ENCODE measurements at places on chromosomes 13 and 19.

DNA sequence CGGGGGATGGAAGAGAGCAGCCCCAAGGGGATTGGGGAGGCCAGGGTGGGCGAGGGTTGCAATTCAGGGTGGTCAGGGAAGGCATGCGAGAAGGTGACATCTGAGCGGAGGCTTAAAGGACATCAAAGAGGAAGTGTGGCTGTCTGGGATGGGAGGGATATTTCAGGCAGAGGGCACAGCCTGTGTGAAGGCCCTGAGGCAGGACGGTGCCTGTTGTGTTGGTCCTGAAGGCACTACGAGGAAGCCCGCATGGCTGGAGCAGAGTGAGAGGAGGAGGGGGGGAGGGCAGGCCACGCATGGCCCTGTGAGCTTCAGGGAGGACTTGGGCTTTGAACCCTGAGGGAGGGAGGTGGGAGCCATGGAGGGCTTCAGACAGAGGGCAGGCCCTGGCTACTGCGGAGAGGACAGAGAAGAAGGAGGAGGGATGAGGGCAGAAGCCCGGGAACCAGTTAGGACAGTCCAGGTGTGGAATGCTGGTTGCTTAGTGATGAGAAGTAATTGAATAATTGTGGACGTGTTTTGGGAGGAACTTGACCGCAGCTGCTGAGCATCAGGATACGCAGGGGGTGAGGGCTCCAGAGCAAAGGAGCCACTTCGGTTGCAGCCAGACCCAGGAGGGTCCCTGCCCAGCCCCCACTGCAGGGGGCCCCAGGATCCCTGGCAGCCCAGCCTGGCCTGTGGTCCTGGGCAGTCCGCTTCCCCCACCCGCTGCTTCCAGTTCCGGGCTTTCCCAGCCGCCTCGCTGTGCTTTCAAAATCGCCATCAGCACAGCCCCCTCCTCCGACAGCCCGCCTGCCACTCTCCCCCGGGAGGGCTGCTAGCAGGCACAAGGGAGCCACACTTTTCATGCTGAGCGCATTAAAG lies 6.2 kb downstream of the TLE6 start:
- no peak for DNase-seq

- no peak for DNase-seq
These were observed 141.7 kb downstream of the URI1 start for GRCh38 chr19:30083701-30084156.

DNA sequence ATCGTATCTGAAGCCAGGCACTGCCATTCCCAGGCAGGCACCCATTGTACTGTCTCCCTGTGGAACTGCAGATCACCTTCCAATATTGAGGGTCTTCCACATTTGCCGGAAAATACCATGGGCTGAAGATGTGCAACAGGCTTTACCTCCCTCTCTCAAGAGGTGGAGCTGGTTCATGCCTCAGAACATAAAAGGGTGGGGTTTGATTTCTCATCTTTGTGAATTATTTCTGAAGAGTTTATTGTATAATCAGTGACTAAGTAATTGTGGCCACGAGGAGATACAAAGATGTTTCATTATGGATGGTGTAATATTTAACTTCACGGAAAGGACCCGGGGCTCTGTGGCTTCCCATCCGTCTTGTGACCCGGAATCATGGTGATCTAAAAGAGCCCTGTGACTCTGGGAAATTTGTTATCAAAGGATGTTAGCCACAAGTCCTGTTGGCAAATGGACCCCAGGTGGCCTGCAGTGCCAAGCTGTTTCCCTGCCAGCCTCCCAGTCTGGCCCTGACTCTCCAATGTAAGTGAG lies 230.5 kb downstream of the LACC1 start:
- no peak for DNase-seq

GRCh38 chr13:47798906-47799305 lies 202.2 kb downstream of the SUCLA2 start:
- DNase-seq: peak; percentile 9

- no peak for DNase-seq
These were observed 27.4 kb upstream of the TINCR start for GRCh38 chr19:5595129-5595528.

- no peak for DNase-seq
These were observed 483.0 kb downstream of the DCT start for GRCh38 chr13:93996481-93996880.

DNA sequence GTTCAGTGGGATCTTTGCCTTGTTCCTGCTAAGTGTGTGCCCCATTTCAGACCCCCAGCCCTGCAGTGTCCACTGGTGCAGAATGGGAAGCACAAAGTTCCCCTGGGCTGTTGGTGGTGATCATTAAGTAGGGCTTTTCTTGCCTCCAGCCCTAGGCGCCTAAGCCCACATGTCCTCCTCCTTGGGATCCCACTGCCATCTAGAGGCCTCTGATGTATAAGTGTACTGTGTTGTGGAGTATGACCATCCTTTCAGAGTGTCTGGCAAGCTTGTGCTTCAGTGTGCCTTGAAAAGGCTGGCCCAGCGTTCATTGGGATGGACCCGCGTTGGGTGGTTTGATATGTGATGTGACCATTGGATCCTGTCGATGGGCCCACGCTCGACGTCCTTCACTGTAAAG lies 71.2 kb downstream of the WASF3 start:
- DNase-seq: no peak

DNA sequence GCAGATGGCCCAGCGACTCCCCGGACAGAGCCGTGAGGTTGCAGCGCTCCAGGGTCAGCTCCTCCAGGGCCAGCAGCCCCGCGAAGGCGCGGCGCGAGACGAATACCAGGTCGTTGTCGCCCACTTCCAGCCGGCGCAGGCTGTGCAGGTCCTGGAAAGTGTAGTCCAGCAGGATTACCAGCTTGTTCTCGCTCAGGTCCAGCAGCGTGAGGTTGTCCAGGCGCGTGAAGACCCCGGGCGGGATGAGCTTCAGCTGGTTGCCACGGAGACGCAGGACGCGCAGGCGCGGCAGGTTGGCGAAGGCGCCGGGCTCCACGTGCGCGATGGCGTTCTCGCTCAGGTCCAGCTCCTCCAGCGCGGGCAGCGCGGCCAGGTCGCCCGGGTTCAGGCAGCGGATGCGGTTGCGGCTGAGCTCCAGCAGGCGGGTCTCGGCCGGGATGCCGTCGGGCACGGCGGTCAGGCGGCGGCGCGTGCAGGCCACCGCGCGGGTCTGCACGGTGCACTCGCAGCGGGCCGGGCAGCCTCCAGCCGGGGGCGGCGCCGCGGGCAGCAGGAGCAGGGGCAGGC lies 9.3 kb upstream of the PEAK3 start:
- DNase-seq: no peak

DNA sequence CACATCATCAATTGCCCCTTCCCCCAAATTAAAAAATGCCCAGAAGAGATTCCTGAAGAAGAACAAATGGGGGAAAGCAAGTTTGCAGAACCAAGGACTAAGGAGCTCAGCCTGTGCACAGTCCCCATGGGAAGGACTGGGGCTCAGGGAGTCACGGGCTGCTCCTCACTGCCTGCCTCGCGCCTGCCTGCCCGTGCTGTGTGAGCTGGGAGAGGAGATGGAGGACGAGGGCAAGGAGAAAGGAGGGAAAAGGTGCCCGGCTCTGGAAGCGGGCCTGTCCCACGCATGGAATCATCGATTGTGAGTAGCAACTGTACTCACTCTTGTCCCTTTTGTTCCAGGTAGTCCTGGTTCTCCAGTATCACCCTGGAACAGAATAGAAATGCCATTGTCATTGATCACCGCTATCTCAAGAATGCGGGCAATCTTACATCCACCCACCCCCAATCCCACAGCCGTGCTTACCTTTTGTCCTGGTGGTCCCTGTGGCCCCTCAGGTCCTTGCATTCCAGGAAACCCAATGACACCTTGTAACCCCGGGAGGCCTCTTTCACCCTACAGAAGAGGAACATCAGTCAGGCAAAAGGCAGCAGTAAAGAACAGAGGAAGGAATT lies 93.4 kb downstream of the COL4A1 start:
- DNase-seq: no peak

DNA sequence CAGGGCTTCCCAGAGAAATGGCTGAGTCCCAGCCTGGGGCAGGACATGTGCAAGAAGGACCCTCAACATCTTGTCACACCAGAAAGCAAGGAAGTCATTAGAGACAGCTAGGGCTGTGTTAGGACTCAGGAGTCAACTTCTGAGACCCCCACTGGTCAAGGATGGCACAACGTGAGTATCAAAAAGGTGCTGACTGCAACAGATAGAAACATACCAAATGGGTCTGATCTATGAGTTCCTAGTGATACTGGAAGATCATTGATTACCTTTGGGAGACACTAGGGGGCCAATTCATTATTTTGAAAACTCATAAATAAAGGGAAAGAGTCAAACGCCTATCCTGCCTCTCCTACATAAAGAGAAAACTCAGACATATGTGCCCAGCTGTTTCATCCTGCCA lies 73.5 kb upstream of the GJB6 start:
- DNase-seq: no peak

DNA sequence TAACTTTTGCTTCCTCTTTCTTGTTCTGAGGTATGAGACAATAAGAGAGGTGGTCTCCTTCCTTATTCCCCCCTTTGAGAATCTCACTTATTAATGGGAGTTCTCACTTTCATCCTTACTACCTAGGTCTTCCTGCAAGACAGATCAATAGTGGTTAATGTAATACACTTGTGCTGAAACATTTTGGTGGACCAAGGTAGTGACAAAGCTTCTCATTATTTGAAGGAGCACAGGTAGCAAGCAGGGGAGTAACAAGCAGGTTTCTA lies 17.9 kb downstream of the ZNF700 start:
- DNase-seq: no peak

GRCh38 chr19:30525383-30525782 lies 153.2 kb downstream of the ZNF536 start:
- DNase-seq: no peak
